RWPE1 (cell line): ENCODE measurements at places on chromosomes 12 and 14.
A peak's percentile ranks its signal among the peaks of the same experiment; 100 is the strongest.

- DNase-seq = no peak
Observed at GRCh38 chr14:65631040-65631439, 218.5 kb downstream of the FUT8 start.

GRCh38 chr12:92124689-92125029 lies 21.0 kb downstream of the BTG1 start:
- no peak for DNase-seq

DNA sequence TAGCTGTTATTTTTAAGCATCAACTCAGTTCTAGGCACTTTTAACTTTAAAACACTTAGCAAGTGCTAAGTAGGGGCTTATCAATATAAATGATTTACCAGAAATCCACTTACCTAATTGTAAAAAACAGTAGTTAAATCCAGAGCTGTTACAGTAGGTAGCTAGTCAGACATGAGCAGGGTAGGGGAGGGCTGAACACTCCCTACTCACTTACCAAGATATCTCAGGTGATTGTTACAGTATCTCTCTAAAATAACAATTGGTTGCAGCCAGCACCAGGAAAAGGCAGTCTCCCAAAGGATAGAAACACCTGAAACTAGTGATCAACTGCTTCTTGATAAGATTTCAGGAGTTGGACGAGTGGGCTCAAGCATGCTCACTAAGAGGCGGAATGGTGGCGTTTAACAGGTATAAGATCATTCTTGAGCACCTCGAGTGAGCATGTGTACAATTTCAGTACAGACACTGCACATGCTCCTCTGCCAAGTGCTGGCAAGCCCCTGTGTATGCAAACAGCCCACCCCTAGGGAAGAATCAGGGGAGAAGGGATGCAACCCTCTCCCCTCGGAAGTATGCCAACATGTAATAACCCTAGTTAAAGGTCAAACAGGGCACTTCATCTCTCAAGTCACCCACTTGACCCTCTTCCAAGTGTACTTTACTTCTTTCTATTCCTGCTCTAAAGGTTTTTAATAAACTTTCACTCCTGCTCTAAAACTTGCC lies 1113.6 kb upstream of the SEL1L start:
- DNase-seq = no peak

GRCh38 chr12:123914726-123915333 lies 57.8 kb downstream of the CCDC92 start:
- no peak for DNase-seq

GRCh38 chr14:86481104-86481503 lies 951.2 kb downstream of the FLRT2 start:
- no peak for DNase-seq

DNA sequence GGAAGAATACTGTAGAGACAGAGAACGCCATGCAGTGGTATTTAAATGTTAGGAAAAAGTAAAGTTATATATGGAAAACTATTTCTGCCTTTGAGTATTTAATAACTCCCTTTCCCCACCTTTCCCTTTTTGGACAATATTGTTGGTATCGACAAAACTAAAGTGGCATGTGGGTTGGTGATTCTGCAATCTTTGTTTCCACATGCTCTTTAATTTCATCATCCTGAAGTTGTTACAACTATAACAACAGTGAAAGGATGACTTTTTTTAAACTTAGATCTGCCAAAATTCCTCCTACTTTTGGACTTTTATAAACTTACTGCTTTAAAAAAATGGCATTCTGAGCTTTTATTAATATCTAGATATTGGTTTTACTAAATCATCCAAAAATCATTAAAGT lies 25.3 kb downstream of the TTC8 start:
- DNase-seq = no peak

GRCh38 chr12:108820707-108821406 lies 36.5 kb downstream of the SSH1 start:
- DNase-seq = no peak

DNA sequence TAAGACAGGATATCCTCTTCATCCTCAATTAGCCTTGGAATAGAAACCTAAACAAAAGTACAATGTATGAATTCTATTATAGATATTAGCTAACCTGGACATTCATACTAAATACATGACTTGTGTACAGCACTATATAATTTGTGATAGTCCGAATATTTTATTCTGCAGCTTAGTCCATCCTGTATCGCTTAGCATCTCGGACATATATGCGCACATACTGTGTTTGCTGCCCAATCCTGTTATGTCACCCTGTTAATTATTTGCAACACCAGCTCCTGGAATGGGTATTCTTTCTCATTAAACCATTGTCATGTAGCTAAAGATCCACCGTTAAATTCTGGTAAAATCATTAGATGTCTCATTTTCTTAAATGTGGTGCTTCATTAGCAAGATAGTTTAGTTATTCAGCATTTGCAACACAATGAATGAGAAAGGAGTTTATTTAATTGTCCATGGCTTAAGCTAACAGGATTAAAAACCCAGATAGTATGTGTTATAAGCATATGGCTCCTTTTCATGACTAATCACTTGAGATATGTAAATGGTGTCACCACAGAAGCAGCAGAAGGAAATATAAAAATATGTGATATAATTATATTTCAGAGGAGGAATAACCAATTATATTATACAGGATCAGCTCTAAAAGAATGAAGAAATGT lies 156.0 kb upstream of the ARHGAP5 start:
- no peak for DNase-seq

- no peak for DNase-seq
Observed at GRCh38 chr14:47269756-47270492, 405.5 kb downstream of the MDGA2 start.

GRCh38 chr14:50082784-50083466 lies 33.4 kb downstream of the VCPKMT start:
- DNase-seq = no peak

DNA sequence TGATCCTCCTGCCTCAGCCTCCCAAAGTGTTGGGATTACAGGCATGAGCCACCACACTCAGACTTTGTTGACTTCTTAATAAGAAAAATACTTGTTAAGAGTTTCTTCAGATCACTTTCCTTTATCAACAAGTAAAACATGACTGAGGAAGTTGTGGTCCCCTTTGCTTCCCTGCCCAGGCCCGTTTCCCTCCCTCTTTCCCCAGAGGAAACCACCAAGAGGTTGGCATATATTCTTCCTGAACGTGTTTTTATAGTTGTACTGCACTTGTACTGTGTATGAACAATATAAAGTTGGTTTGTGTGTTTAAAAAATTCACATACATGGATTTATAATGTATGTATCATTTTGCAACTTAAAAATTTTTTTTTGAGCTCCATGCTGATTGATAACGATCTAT lies 28.4 kb downstream of the PTPN11 start:
- DNase-seq = no peak

- DNase-seq = peak; percentile 12
Observed at GRCh38 chr12:8697120-8697475, 693 bp upstream of the RIMKLB start.

GRCh38 chr14:63759456-63759855 lies 31.6 kb upstream of the SGPP1 start:
- no peak for DNase-seq

GRCh38 chr12:112996501-112996900 lies 18.2 kb downstream of the OAS2 start:
- no peak for DNase-seq

DNA sequence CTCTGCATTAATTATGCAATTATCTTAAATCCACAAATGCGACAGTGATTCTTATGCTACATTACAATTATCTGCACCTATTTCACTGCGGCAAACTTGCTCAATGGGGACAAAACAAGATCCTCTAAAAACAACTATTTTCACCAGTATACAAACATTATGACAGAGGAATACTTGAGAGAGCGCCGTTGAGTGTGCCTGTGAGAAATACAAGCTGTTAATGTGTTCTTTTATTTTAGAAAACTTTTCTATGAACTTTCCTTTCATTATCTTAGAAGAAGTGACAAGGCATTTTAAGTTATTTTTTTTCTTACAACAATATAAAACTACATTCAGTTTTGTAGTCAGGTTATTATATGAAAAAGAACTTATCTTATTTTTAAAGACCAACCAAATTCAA lies 1247.0 kb downstream of the FSCB start:
- DNase-seq = no peak

GRCh38 chr14:51396222-51396815 lies 156.3 kb downstream of the TMX1 start:
- DNase-seq = peak; percentile 73

- DNase-seq = no peak
Observed at GRCh38 chr12:127240249-127240929, 1026.6 kb upstream of the TMEM132C start.

DNA sequence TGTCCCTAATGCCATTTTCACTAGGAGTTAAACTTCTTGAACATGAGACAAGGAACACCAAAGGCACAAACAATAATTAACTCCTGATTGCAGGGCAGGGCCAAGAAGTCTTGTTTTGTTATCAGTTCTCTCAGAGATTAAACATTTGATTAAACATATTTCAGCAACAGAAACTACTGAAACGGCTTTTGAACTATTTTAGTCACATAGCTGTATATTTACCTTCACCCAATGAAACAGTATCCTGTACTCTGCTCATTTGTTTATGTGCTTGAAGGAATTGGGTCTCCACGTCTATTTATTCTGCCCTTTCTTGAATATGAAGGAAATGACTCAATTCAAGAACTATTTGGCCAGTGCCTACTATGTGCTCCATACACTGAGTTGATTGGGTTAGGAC lies 51.3 kb upstream of the PTCSC3 start:
- no peak for DNase-seq

GRCh38 chr12:94184995-94185719 lies 36.8 kb downstream of the PLXNC1 start:
- no peak for DNase-seq

- DNase-seq = no peak
Observed at GRCh38 chr12:111201036-111201435, 167.9 kb downstream of the PHETA1 start.

- no peak for DNase-seq
Observed at GRCh38 chr14:105389976-105390848, 8.1 kb upstream of the TEX22 start.

- DNase-seq = no peak
Observed at GRCh38 chr12:49298160-49298559, 3.2 kb downstream of the PRPH start.

DNA sequence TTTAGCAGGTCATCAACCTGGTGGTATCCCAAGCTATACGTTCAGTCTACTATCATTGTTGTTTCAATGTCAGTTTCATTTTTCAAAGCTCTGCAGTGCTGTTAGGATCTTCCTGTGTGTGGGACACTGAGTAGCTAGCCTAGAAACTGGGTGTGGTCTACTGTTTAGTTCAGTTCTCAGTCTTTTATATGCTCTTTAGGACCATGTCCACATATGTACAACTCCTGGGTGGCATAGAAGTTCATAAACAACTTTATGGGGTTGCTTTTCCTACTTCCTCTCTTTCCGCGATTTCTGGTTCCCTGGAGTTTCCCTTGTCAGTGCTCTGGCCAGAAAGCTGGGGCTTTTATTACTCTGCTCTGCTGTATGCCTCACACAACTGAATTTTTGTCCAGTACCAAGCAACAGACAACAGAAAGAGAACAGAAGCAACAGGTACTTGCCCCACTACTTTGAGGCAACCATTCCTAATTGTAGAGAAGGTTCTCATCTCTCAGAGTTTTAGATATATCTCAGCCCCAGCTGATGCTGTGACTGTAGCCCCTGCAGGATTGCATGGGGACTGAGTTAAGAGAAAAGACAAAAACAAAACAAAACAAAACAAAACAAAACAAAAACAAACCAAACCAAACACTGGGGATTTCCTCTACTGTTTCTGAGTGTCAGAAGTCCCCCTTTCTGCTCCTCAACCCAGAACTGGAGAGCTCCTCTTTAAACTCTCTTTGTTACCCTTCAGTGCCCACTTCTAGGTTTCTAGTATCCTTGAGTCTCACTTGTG lies 30.3 kb downstream of the MIS18BP1 start:
- DNase-seq = no peak

GRCh38 chr12:53990311-53991076 lies 5.5 kb downstream of the HOXC10 start:
- DNase-seq = no peak

GRCh38 chr14:24231263-24232120 lies 675 bp downstream of the NEDD8 start:
- peak; percentile 34 for DNase-seq

DNA sequence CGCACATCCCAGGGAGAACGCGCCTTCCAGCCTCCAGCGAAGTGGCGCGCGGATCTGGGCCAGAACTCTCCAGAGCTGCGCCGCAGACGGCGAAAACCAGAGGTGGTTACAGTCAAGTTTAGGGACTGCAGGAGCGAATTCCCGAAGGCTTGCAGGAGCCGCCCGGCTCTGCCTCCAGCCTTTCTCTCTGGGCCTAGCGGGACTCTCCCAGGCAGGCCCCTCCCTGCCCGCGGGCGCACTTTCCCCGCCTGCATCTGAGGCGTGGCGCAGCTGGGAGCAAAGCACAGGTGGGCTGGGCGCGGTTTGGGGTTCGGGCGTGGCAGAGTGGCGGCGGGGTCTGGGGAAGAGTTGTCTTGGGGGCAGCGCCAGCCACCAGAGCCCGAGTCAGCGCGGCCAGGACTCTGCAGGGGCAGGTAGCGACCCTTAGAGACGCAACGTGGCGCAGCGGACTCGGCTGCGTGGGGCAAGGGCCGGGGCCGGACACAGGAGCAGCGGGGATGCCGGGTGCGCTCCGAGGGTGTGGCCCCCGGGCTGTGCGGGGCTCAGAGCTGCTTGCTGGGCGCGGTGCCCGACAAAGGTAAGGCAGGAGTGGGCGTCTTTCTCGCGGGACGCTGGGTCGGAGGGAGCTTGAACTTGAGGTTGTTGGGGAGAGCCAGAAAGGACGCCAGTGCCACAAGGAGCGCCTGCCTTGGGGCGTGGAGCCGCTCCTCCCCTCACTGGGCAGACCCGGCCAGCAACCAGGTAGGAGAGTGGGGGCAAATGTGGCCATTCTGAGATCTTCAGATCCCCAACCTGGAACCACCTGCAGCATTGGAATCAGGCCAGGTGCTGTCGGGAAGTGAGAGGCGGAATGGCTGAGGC lies 1126.0 kb downstream of the AACS start:
- DNase-seq = no peak

GRCh38 chr12:32116897-32117296 lies 10.2 kb downstream of the BICD1 start:
- peak; percentile 41 for DNase-seq

GRCh38 chr12:76876696-76877229 lies 2.1 kb downstream of the CSRP2 start:
- peak; percentile 53 for DNase-seq

- no peak for DNase-seq
Observed at GRCh38 chr12:42145552-42146215, 1.0 kb upstream of the GXYLT1 start.

GRCh38 chr12:108115123-108116121 lies 13.7 kb upstream of the WSCD2 start:
- DNase-seq = no peak

- no peak for DNase-seq
Observed at GRCh38 chr14:100668352-100668751, 58.3 kb upstream of the DLK1 start.

GRCh38 chr14:54792288-54792687 lies 110.3 kb downstream of the GCH1 start:
- DNase-seq = no peak

DNA sequence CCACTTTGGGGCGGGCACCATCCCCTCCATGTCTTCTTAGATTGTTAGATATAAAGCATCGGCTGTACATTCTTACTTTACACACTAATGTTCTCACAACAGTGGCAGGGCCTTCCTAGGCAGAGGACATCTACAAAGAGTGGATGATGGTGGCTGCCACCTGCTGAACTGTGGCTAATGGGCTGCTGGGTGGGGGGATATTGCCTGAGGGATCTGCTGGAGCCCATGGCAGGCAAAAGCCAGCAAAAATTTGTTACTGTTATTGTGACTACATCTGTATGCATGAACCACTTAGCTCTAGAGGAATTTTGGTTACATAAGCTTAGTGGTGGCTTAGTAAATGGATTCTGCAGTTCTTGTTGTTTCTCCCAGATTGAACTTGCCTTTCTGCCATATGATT lies 52.6 kb downstream of the DIP2B start:
- DNase-seq = no peak
